ENCODE measurements at places on chromosomes 6 and 20.

DNA sequence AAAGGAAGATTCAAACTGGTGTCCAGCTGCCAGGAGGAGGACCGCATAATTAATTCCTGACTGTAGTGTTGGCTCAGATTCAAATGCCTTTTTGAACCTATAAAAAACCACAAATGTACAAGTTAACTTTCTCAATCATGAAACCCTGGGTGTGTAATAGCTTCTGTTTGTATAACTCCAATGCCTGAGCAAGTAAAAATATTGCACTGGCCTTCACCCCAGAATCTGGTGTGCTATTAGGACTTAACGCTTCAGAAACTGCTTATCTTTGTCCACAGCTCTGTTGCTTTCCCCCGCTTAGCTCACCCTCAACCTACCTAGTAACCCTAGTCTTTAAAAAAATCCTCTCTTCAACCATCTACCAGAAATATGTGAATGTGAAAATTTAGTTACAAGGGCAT lies 119.1 kb upstream of the MAP7 start:
- DNase-seq, result no peak

DNA sequence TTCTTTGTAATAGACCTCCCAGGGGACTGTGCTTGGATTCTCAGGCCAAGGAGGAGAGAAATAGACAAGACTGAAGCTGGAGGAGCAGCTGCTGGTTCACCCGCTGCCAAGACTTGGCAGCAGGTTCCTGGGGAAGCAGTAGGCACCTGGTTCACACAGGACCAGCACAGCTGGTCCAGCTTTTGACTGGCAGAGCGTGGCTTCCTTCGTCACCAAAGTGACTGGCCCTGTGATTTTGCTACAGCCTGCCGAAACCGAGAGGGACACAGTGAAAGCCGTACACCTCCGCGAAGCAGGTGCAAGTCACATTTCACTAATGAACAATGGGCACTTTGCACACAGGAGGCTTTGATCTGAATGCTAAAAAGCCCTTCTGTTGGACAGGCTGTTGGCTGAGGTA lies 199.0 kb downstream of the RNF144B start:
- no peak for DNase-seq

GRCh38 chr6:44388135-44388487 lies 605 bp downstream of the CDC5L start:
- DNase-seq, result no peak

- DNase-seq, result peak; percentile 57
Measured at GRCh38 chr6:36625158-36625919, 31.2 kb downstream of the SRSF3 start.

- no peak for DNase-seq
Measured at GRCh38 chr6:56649053-56649769, 6.5 kb upstream of the DST start.

- DNase-seq, result no peak
Measured at GRCh38 chr6:82646231-82646615, 282.6 kb downstream of the TPBG start.

DNA sequence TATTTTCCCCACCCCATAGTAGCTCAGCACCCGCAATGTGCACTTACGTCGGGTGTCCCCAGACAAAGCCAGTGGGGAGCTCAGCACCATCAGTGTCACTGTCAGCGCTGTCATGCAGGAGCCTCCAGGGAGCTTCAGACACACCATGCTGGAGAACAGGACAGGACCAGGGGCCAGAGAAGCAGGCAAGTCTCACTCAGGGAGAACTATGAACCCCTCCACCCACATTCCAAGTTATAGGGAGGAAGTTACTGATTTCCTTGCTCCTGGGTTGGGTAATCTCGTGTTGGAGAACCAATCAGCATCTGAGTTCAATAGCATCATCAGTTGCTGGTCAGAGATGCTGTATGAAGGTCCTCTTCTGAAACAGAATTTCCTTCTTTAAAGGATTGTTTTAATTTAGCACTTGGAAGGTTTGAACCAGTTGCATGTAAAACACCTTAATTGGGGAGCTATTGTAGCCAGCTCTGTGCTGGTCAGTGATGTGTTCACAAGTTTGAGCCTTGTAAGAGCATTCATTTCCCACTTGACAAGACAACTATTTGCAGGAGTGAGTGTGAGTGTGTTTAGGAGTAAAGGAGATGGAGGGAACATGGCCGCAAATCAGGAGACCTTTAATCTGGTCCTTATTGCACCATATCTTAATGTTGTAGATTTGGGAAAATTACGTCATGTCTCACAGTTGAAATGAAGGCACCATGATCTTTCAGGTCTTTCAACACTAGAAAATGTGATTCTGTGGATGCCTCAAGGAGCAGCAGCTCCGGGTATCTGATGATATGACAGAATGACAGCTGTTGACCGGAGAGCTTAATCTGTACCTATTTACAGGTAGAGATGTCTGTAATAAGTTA lies at the start of gene HLA-DRB1:
HLA-DRB1 (minus strand) TSS at position 253 of the 854 bp plus-strand sequence; CDS start at position 147, 106 bp downstream.
- no peak for DNase-seq

DNA sequence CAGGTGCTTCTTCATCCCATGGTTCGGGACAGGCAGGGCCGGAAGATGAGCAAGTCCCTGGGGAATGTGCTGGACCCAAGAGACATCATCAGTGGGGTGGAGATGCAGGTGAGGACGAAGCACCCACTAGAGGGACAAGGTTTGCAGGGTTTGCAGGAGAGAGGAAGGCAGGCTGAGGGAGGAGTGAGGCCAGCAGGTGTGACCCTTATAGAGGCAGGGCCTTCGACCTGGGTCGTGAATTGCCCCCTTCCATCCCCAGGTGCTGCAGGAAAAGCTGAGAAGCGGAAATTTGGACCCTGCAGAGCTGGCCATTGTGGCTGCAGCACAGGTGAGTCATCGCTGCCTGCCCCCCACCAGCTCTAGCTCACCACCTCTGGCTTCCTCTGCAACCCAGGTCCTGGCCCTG lies 8.4 kb downstream of the VARS2 start:
- no peak for DNase-seq

DNA sequence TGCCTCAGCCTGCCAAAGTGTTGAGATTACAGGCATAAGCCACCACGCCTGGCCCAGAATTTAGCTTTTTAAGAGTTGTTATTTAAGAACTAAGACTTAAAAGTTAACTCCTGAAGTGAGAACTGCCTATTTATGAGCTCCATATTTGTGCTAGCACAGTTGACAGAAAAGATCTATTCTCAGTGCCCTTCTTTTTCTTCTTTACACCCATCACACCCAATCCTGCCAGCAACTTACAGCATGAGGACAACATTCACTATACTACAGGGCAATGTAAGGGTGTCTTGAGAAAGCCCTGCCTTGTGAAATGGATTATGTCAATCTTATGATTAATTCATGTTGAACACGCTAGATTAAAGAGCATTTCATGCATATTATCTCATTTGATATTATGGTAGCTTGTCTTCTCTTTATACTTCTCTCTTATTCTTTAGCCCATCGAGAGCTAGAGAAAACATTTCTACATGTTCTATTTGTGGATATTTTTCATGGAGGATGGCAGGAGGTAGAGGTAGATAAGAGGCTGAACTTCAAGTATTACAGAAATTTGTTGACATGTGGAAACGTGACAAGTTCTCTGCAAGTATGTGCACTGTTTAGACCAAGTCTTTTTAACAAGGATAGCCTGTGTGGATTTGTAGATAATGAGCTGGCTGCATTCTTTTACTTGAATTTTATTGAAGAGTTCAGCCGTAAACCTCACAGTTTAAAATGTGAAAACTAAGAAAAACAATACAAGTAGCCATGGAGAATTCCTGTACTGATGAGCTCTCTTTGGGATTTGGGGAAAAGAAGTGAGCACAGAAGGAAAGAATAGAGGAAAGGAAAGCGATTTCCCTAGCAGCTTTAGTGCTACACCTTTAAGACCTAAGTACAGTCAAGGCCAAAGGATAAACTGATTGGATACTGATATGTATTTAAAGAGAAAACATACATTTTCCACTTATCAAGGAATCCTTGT lies 212.2 kb downstream of the ARHGAP18 start:
- DNase-seq, result no peak

GRCh38 chr6:111842271-111842822 lies 30.9 kb downstream of the FYN start:
- no peak for DNase-seq

DNA sequence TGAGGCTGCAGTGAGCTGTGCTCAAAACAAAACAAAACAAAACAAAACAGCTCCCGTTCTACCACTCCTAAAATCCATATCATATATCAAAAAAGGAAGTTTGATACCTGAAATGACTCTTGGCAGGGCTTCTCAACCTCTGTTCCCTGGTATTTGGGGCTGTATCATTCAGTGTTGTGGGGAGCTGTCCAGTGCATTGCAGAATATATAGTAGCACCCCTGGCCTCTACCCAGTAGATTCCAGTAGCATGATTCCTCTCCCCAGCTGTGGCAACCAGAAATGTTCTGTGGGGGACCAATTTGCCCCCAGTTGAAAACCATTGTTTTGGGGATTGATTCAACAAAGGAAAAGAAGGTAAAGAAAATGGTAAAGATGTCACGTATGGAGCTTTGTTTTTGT lies 238.9 kb downstream of the PRL start:
- DNase-seq, result no peak

DNA sequence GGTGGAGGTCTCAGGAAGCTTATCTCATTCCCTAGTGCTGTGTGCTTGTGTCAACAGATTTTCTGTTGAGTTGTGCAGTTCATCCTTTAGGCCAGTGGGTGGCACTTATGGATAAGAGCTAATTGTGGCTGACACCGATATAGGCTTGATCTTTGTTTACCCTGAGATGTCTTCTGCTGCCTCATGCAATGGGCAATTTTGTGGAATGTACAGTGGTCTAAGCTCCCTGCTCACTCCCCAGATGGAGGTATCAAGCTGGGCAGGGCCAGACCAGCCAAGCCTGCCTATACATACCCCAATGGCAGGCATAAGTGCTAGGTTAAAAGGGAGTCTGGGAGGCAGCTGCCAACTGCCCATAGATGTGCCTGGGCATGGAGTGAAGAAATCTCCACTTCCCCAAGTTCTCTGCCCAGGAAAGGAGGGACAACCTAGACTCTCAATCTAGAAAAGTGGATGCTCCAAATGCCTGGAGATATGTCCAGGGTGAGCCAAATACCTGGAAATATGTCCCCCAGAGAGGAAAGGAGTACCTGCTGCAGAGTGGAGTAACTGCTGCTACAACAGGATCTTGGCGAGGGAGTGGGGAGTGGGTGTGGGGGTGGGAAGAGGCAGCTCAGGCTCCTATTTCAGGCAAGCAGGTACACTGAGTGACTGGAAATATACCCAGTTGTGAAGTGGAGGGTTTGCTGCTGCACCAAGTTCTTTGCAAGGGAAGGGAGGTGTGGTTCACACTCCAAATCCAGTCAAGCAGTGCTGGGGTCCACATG lies 53.2 kb upstream of the ARG1 start:
- DNase-seq, result no peak

DNA sequence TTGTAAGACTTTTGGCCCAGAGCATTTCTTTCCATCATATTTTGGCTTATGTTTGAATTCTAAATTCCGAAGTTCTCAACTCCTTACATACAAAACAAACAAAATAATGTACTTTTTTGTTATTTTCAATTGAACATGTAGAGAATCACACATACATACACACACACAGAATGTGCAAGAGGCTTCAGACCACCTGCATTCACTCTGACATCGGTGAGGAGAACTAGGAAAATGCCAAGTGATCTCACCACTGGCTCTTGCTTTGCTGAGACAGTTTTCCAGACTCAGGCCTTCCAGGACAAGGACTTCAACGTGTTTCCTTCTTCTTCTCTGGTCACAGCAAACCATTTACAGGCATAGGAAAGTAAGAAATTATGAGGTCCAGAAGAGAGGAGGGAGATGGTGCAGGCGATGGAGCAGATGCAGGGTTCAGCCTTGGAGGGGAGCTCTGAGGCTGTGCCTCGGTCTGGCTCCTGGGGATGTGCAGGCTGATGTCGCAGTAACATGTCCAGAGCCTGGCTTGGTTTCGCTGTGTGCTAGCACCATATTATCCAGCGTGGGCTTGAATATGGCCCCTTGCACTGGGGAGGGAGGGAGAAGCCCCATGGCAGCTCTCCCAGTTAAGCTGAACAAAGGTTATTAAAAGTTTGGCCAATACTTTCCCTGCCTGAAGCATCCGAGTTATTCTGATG lies 93.4 kb downstream of the DACT2 start:
- DNase-seq, result no peak

- peak; percentile 61 for DNase-seq
Measured at GRCh38 chr20:32040142-32040953, 11.7 kb upstream of the HCK start.

GRCh38 chr6:18395856-18396197 lies 8.7 kb downstream of the RNF144B start:
- DNase-seq, result no peak

- no peak for DNase-seq
Measured at GRCh38 chr20:49508435-49509199, 26.1 kb upstream of the KCNB1 start.

DNA sequence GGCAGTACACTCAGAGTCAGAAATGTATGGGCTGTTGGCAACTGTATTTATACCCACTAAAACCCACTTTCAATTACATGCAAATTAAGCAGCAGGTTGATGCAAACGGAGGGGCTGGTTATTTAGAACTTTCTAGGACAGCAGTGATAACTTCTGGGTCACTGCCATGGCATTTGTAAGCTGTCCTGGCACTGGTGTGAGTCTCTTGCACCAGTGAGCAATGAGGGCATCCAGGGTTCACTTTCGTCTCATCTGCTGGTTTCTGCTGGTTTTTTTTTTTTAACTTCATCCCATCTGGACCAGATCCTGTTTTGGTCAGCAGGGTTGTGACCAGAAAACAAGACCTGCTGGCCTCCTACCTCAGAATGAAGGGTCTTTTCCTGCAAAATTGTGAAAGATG lies 49.2 kb downstream of the CDH26 start:
- no peak for DNase-seq

GRCh38 chr20:10472871-10473270 lies 37.8 kb downstream of the SLX4IP start:
- DNase-seq, result no peak

DNA sequence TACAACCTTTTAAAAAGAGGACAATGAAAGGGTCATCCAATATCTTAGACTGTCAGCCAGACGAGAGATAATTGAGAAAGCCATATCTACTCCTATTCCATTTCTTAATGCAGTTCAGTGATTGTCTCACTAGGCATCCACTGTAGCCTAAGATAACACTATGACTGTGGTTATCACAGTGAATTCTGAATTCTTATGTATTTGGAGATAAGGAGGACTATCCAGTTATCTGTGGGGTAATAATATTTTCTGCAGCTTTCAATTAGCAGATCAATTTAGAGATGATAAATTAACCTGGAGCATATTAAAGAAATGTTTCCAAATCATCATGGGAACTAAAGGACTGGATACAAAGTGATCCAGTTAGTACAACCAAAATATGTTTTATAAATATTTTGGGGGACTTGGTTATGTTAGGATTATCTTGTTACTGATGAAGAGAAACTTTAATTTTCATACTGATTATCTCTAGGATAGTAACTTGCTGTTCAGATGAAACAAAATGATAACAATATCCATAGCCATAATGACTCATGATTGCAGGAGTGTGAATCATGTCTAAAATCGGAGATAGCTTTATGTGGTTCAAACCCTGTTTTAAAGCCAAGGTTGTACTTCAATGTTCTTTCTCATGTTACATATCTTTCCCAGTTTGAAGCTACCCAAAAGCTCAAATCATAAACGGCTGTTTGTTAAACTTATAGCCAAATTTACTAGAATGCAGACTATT lies 1152.0 kb downstream of the HACE1 start:
- DNase-seq, result no peak

GRCh38 chr6:15518057-15518456 lies 144.8 kb downstream of the DTNBP1 start:
- peak; percentile 9 for DNase-seq

- DNase-seq, result no peak
Measured at GRCh38 chr6:43185391-43185985, 3.5 kb downstream of the CUL9 start.
